ENCODE measurements at places on chromosomes 4 and X.

DNA sequence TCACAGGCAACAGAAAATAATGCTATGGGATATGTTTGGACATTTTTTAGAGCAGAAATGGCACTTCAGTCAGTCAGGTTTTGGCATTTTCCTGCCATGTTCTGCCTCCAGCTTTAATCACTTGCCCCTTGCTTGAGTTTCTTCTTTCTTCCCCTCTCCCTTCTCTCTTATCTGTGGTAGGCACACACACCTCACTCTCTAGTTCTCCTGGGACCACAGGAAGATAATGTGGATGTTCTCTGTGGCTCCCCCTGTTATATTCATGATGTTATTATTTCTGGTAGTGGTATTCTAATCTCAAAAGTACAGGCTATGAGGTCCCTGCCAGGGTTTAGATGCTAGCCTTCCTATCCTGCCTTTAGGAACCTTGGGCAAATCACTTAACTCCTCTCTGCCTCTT lies 5.2 kb downstream of the HADH start:
- DNase-seq = no peak

DNA sequence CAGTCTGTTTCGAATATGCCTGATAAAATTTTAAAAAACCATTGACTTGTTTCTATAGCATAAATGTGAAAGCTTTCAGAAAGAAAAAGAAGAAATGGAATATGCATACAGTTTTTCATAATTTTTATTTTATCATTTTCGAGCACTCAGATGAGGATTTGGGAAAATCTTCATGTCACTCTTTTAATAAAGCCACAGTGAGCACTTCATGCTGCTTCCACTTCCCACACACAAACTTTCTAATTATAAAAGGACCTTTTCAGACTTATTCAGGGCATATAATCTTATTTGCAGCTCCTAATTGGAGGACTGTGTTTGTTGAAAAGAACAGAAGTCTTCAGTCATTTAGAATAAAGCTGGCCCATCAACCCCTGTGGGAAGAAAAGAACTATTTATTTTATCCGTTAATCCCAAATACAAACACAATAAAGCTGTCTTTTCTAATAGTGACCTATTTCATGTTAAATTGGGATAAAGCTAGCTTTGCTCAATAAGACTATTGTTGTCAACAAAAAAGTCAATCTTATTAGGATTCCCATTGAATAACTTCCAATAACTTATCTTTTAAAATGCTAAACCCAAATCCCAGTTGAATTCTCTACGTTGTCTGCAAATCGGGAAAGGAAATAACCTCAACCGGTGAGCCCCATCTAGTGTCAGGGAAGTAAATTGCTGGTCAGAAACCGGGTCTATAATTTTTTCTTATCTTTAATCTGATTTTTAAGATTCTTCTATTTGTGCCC lies 211.5 kb downstream of the PDGFRA start:
- peak; percentile 98 for DNase-seq

- DNase-seq = no peak
These were observed 77.6 kb downstream of the PDE5A start for GRCh38 chr4:119550857-119551532.

- DNase-seq = peak; percentile 29
These were observed 9.6 kb upstream of the TSPYL2 start for GRCh38 chrX:53072418-53073114.

DNA sequence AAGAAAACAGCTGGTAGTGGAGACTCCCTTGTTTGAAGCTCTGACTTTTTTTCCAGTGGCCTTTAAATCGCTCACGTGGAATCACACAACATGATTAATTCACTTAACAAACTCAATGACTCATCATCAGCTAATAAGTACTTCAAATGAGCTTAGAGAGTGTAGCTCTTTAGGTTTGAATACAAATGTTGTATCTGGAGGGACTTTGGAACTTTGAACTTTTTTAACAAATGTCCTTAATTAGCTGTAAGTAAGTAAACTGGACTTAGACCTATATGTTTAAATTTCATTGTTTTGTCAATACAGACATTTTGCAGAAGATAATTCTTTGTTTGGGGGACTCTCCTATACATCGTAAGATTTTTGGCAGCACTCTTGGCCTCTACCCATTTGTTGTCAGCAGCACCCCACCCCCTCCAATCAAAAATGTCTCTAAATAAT lies 581.1 kb downstream of the SPRY1 start:
- DNase-seq = no peak

- DNase-seq = no peak
These were observed 56.9 kb downstream of the CLCN3 start for GRCh38 chr4:169677150-169677748.

- DNase-seq = no peak
These were observed 331.8 kb downstream of the DKK2 start for GRCh38 chr4:106704253-106704870.

DNA sequence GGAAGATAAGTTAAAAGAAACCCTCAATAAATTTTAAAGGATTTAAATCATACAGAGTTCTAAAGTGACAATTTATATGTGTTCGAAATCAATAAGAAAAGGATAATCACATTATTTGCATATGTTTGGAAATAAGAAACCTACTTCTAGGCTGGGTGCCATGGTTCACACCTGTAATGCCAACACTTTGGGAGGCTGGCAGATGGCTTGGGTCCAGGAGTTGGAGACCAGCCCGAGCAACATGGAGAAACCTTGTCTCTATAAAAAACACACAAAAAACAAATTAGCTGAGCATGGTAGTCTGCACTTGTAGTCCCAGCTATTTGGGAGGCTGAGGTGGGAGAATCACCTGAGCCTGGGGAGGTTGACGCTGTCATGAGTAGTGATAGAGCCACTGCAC lies 8.1 kb upstream of the SAP30 start:
- no peak for DNase-seq

- no peak for DNase-seq
These were observed 35.1 kb upstream of the BRS3 start for GRCh38 chrX:136452614-136453013.

DNA sequence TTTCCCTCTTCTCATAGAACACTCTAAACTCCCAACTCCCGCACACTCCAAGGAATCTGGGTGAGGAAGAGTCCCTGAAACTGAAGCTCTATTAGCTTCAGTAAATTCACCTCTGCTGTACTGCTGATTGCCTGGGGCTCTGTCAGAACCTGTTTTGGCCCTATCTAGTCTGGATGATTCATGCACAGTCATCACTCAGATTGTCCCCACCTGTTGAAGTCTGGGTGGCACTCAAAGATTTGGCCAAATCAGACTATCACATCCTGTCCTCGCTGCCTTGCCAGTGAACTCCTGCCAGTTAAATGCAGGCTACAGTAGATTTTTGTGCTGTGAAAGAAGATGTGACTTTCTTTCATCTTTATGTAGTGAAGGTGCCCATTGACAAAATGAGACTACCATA lies 63.5 kb upstream of the EMCN start:
- no peak for DNase-seq

- no peak for DNase-seq
These were observed 2.1 kb downstream of the TMEM150C start for GRCh38 chr4:82559735-82560120.

GRCh38 chrX:5857232-5857631 lies 371.4 kb downstream of the NLGN4X start:
- DNase-seq = peak; percentile 1

DNA sequence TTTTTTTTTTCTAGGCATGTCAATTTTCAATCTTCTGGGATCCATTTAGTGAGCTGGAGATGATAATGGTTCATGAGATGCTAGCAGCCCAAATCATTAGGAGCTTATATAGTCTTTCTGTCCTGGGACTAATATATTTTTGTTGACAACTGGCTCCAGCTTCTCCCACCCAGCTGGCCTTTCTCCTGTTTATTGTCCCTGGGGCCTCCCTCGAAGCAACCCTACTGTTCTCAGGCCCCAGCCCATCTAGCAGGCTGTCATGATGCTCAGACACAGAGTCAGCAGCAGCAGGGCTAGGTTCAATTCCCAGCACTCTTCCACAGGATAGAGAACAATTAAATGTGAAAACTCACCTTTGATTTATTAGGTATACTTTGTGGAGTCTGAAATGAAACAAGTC lies 127.6 kb upstream of the MID1 start:
- DNase-seq = no peak

GRCh38 chrX:96721354-96721753 lies 36.7 kb downstream of the DIAPH2 start:
- DNase-seq = no peak

GRCh38 chr4:76787898-76788297 lies 110.0 kb downstream of the SOWAHB start:
- no peak for DNase-seq

DNA sequence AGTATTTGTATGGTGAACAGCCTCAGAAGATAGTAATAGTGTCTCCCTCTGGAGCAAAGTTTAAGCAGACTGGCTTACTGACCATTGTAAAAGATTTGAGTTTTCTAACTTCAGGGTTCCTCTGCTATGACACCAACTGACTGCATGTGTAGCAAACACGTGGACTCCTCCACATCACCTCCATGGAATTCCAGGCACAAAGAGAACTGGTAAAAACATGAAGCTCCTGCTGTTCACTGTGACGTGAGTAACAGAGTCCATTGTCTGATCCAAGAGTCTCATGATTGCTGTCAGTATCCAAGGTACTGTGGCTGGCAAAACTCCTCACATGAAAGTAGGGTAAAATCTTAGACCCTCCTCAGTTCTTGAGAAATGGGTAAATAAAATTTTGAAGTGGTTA lies 107.6 kb upstream of the FAM9B start:
- DNase-seq = no peak

GRCh38 chrX:110563282-110563681 lies 204.6 kb downstream of the RTL9 start:
- no peak for DNase-seq

GRCh38 chrX:111353793-111354192 lies 58.2 kb downstream of the DCX start:
- no peak for DNase-seq

GRCh38 chrX:129678614-129679195 lies 23.9 kb upstream of the APLN start:
- DNase-seq = no peak

- DNase-seq = no peak
These were observed 50.4 kb downstream of the STX18 start for GRCh38 chr4:4491396-4491893.
